ENCODE measurements at places on chromosomes 16 and 17.

DNA sequence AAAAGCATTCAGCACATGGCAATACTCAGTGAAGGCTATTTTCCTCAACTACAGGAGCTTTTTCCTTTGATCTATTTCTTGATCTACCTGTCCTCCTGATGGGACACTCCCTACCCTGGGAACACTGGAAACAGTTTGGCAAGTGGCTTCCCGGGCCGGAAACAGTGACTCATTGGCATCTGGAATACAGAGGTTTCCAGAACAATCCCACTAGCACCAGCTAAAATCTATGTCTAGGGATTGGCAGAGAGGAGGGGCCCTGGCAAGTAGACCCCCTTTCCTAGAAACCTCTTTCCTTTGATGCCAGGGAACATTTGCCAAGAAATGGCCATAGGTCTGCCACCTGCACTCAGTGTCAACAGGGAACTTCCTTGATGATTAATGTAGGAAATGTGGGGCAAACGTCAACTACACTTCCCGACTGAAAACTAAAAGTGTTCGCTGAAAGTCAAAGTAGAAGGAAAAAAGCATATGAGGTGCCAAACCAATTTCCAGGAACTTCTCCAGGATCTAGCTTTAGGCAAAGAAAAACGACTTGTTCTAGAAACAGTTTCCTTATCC lies 30.4 kb upstream of the FBXW10B start:
- DNase-seq: no peak

DNA sequence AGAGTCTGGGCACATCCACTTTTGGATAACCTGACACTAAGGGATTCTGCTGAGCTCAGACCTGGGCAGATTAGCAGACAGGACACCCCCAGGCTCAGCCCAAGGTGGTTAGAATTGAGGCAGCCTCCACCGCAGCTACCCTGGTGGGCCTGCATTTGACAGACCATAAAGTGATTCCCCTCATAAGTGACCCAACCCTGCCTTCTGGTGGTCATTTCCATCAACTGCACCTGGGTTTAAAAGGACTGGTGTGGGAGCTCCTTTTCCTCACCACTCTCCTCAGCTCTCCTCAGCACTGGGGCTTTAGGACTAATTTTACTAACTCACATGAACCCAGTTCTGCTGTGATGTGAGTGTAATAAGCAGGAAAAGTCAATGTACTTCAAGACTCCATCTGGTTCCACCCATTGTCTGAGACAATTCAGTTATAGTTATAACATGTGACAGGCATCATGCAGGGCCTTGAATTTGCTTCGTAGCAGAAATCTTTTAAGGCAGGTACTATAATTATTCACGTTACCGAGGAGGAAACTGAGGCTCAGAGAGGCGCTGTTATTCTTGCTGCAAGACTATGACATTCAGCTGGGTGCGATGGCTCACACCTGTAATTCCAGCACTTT lies 42.5 kb downstream of the MYH3 start:
- DNase-seq: peak; percentile 26

DNA sequence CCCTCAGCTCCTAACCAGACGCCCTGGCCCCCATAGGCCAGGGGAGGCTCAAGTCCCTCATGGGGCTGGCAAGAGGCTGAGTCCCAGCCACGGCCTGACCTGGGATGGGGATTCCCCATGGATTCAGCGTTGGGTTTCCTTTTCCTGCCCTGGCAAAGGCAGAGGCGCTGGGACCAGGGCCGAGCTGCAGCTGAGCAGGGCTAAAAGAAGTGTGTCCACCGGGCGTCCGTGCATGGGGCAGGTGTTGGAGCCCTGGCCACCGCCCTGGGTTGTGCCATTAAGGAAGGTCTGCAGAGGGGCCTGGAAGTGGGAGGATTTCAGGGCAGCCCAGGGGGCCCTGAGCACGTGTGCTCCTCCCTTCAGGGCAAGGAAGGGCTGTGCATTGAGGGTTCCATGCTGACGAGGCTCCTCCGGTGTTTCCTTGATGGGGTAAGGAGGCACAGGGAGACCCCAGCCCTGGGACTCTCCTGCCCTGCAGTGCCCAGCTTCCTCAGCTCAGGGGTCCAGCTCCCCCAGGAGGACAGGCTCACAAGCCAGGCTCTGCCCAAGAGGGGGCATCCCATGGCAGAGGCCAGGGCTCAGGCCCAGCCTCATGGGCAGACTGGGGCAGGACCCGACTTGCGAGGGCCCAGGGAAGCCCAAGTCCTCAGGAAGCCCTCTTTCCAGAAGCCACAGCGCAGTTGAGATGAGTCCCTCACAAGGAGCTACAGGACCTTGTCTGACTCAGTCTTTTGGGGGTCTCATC lies 10.1 kb downstream of the TBC1D26 start:
- no peak for DNase-seq

DNA sequence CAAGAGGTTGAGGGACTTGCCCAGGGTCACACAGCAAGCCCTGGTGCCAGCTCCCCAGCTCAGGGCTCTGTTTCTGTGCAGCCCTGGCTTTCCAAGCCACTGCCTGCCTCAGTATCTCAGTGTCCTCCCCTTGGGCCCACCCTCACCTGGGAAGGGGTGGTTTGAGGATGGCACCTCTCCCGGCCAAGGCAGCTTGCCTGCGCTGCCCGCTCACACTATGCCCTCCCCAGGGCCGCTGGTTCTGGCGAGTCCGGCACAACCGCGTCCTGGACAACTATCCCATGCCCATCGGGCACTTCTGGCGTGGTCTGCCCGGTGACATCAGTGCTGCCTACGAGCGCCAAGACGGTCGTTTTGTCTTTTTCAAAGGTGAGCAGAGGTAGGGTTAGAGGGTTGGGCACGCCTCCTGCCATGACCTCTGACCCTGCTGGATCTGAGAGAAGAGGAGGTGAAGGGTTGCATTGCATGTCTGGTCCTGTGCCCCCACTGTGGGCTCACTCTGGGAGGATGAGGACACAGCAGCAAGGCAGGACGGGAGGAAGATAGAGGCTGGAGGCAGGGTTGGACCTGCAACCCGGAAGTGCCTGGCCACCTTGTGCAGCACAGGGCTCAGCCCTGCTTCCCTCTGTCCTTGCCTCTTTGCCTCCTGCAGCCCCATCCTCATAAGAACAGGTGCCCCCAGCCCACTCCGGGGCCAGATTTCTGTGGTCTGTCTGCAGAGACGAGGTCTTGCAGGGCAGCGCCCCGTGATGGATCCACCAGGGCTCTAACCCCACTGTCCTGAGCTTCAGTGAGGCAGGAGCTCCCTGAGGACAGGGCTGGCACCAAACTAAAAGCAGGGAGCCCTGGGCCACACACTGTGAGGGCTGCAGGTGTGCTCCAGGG lies 16.7 kb downstream of the MMP15 start:
- no peak for DNase-seq

- DNase-seq: no peak
These were observed 109.6 kb upstream of the CACNG3 start for GRCh38 chr16:24146518-24146917.

DNA sequence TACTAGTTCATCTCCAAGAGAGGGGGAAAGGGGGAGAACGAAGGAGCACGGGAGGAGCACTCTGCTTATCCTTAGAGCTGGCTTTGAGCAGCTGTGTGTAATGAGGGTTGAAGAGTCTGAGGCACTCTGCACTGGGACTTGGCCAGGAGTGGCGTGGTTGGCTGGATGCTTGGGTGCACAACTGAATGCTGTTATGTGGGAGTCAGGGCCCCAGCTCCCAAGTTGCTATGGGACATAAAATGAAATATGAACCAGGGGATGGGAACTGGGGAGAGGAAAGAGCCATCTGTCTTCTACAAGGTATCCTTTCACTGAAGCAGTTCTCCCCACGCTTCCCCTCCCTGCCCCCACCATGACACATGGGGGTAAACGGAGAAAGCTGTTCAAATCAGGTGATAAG lies 105.9 kb upstream of the ANKFN1 start:
- no peak for DNase-seq

DNA sequence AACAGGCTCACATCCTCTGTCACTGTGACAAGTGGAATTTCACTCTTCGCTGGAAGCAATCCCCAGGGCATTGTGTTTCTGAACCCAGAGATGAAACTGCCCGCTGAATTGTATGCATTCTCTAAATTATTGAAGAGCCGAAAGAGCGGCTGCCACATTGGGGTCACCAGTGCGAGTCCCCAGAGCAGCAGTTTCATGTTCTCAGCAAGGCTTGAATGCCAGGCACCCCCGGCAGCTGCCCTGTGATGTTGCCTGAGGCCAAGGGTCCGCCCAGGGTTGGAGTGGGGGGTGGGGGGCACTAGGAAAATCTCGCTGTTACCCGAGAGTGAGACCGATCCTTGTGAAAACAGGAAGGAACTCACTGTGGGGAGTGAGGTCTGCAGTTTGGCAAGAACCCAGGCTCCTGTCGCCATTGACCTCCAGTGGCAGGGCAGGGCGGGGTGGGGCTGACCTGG lies 20.7 kb upstream of the BCAR1 start:
- DNase-seq: no peak

- DNase-seq: no peak
These were observed 53.1 kb upstream of the MARCHF10 start for GRCh38 chr17:62860962-62861873.

- DNase-seq: no peak
These were observed 85.6 kb downstream of the SOX9 start for GRCh38 chr17:72206376-72206775.

GRCh38 chr16:65621640-65622039 lies 499.8 kb upstream of the CDH11 start:
- DNase-seq: no peak

DNA sequence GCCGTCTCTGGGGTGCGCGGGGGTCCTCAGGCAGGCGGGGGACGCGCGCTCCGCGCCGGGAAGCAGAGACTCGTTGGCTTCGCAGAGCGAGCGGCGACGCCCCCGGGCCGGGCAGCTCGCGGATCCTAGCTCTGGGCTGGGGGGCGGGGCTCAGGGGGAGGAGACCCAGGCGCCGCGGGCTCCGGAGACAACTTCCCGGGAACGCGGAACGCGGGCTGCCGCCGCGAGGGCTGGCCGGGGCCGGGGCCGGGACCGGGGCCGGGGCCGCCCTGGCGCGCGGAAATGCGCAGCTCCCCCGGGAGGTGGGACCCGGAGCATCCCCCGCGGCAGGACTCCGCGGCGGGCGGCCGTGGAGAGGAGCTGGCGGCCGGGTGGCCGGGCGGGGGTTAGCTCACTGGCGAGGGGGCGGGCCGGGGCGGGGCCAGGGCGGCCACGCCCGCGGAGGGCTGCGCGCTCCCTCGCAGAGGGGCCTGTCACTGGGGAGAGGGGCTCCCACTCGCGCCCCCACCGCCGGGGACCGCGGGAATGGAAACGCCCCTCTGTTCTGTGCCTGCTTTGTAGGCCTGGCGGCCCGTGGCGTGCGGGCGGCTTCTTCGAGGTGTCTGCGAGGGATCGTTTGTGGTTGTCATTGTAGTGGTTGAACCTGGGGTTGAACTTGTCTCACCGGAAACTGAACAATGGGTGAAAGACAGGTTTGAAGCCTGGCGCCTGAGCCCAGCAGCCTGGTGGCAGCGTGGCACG lies at the start of gene GAS7:
Gene GAS7 (minus strand): TSS at position 98 of the 741 bp plus-strand sequence.
- peak; percentile 48 for DNase-seq

DNA sequence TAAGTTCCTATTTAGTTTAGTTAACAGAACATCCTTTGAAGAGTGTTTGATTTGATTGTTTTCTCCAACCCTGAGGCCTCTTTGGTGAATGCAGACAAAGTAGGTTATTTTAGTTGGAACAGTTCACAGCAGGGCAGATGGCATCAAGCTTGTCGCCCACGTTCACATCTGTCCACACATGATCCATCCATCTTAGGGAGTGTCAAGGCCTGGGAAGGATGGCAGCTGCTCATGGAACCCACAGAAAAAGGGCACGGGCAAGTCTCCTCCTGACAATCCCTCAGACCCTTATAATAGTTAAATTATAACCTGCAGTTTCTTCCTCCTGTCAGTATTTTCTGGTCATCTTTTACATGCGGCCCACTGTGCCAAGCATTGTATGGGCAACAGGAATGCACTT lies 60.2 kb downstream of the KNOP1 start:
- no peak for DNase-seq

All from nucleus accumbens (tissue), 56 donors.